ENCODE measurements at places on chromosomes 3 and 15.
A peak's percentile ranks its signal among the peaks of the same experiment; 100 is the strongest.

DNA sequence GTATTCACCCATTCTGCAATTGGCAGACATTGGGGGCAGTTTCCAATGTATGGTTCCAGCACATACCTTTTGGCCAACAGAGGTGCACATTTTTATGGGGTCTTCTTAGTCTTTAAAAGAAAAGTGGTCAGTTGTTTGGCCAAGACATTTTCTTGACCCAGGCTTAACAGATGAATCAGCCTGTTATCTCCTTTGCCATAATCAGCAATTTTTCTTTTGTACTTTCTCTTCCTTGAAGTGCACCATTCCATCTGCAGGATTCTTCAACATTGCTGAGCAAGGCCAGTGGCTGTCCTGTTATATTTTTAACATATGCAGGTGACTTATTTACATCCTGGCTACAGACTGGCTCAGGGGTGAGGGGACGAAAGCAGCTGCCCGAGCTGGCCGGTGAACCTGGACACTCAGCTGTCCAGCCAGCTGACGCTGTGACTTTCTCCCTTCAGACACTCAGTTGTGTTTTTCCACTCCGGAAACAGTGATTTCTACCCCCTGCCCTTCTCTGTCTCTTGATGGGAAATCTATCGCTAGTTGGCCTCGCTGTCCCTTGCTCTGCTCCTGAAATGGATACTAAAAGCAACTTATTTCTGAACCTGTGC is 96.5 kb upstream of the TNFAIP8L3 start:
- no peak for DNase-seq

DNA sequence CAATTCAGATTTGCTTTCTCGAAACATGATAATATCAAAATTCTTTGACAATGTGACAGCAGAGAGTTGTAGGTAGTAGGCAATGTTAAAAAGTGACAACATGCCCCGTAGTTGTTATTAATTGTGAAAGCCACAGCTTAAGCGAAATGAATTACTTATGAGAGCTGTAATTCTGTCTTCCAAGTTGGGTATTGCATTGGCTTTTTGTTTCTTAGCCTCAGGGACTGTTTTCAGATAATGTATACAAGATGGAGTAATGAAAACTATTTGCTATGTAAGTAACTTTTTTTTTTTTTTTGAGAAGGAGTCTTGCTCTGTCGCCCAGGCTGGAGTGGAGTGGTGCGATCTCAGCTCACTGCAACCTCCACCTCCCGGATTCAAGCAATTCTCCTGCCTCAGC is 43.1 kb upstream of the MAP3K13 start:
- DNase-seq: no peak

GRCh38 chr3:131361464-131362421 is 19.8 kb upstream of the NUDT16 start:
- DNase-seq: no peak

- DNase-seq: no peak
Measured at GRCh38 chr15:41746802-41747201, 27.5 kb upstream of the MAPKBP1 start.

DNA sequence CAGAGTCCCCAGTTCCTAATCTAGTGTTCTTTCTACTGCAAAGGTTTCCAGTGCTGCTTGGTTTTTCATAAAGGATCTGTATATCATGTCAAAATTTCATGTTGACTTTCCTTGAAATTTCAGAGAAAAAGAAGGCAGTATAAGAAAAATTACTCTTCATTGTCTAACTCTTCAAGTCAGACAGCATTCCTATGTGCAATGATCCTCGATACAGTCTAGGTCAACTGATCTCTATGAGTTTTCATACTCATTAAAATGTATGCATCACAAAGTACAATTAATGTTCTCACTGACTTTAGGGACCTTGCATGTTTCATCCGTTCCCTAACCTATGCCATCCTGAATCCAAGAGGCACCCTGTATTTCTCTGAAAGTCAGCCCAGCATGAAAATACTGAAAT is 317.3 kb downstream of the ZBTB20 start:
- DNase-seq: no peak

GRCh38 chr3:12655701-12656100 is 8.2 kb downstream of the RAF1 start:
- DNase-seq: no peak

DNA sequence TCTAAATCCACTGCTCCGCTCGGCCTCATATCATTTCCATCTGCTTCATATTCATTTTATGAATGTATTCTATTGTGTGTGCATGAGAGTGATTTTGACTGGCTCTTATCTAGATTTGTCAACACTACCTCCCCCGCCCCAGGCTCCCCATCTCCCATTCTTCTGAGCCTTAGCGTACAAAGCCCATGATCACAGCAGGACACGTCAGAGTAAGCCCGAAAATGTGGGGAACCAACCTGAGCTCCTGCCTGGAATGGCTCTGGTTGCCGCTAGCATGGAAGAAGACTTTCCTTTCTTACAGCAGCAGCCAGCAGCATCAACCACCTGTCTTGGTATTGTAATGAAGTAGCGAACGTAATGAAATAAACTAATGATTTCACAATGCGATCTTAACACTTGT is 61.4 kb downstream of the GABRB3 start:
- no peak for DNase-seq

GRCh38 chr3:150861851-150862250 is 43.4 kb downstream of the MINDY4B start:
- DNase-seq: no peak

- no peak for DNase-seq
Measured at GRCh38 chr3:128385080-128385832, 81.4 kb downstream of the DNAJB8 start.

DNA sequence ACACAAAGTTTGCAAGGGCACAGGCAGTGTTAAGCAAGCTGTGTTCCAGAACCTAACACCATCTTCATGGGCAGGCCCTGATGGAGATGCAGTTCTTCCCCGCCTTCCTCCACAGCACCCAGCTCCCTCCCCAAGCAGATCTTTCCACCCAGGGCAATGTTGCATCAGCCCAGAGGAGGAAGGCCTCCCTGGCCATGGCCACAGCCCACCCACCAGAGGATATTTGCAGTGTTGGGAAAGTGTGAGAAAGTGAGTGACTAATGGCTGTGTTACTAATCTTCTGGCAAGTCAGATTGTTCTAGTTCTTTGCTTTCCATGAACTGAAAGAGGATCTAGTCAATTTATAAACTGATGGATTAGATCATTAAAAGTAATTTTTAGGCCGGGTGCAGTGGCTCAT is 42.0 kb upstream of the ATP10A start:
- DNase-seq: no peak

DNA sequence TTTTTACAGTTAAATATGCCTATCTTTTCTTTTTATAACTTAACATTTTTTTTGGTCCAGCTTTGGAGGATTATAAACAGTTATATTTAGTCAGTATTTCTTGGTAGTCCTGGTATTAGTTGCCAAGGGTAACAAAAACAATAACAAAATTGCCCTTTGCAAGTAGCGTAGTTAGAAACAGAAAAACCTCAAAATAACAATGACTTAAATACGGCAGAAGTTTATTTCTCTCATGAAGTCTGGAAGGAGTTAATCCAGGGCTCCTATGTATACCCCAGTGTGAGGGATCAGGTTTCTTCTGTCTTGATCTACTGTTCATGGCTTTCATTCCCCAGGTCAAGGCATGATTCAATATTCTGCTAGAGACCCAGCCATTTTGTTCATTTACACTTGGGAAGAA is 14.1 kb upstream of the MYH15 start:
- DNase-seq: no peak

DNA sequence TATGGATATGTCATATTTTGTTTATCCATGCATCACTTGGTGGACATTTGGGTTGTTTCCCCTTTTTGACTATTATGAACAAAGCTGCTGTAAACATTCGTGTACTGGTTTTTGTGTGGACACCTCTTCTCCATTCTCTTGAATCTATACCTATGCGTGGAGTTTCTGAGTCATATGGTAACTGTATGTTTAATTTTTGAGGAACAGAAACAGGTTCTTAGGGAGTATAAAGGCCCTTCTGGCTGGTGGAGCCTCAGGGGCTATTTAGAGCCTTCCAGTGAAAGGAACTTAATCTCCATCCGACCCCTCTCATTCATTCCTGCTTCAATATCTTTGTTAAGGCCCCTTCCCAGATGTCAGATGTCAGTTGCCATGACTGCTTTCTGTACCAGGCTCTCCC is 14.1 kb upstream of the CTXND1 start:
- DNase-seq: no peak

DNA sequence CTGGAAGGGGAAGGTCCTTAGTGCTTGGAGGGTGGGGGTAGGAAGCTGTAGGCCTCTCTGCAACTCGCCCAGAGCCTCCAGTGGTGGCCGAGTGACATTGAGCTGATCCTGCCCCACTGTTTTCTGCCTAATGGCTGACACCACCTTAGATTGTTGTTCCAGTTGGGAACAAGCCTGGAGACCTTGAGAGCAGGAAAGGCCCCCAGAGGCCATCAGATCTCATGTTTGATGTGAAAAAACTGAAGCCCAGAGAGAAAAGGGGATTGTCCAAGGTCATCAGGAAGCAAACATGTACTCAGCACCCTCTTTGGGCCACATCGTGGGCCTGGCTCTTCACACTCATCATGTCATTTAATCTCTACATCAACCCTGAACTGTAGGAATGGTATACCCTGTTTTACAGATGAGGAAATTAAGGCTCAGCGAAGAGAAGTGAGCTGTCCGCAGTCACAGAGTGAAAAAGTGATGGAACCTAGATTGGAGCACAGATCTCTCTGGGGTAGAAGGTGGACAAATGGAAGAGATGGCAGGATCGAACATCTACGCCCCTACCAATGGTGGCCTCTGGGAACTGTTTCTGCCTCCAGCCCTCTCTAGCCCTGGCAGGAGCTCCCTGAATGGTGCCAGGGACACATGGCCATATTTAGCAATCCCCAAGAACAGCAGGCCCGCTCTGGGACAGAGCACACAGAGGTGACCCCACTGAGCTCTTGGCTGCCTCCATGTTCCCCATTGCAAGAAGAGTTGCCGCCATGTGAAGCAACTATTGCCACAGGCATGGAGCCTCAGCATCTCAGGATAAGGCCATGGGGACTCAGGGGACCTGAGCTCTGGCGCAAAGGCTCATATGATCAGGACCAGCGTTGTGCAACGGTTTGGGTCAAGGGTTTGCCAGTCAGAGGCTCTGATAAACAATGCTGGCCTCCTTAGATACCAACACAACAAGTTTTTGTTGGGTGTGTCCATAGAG is 31.6 kb upstream of the TSEN2 start:
- DNase-seq: no peak

DNA sequence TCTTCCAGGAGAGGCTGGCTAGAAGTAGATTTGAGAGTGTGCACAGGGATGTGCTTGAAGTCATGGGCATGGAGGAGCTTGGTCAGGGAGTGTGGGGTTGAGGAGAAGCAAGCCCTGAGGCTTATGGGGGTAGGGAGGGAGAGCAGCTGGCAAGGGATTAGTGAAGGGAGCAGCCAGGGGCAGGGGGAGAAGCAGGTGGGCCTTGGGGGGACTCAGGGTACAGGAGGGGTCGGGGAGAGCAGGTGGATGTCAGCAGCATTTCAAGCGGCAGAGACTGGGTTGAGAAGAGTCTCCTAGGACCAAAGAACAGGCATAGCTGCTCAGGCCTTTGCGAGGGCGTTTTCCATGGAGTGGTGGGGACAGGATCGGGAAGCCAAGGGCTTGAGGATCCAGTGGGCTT is 3.4 kb upstream of the LMAN1L start:
- DNase-seq: peak; percentile 76

- no peak for DNase-seq
Measured at GRCh38 chr3:71421820-71422566, 161.5 kb downstream of the FOXP1 start.

DNA sequence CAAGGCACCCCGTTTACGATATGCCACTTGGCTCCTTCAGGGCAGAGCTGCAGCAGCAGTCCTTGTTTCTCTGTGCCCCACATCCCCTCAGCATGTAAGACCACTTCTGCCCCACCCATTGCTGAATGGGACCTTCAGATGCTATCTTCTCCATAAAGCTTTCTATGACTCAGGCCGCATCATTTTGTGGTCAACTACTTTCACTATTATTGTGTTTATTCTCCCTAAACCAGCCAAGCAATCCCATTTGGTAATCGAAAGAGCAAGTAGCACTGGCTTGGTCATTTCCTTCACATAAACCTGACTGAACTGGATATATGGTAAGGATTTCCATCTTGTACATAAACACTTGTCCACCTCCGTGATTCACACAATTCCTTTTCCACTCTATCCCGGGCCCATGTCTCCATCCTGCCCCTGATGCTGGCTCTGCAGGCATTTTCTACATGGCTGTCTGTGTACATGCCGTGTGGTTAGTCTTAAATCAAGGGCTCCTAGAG is 25.7 kb downstream of the LIPC start:
- no peak for DNase-seq

DNA sequence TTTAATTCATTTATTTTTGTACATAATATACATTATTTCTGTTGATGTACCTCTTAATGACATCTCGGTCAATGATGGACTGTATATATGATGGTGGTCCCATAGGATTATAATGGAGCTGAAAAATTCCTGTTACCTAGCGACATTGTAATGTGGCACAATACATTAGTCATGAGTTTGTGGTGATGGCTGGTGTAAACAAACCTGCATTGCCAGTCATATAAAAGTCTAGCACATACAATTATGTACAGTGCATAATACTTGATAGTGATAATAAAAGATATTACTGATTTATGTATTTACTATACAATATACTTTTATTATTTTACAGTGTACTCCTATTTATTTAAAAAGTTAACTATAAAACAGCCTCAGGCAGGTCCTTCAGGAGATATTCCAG is 15.1 kb downstream of the TTC14 start:
- no peak for DNase-seq

- DNase-seq: no peak
Measured at GRCh38 chr3:34070831-34071585, 272.6 kb downstream of the PDCD6IP start.

GRCh38 chr15:53869044-53869805 is 109.0 kb upstream of the UNC13C start:
- DNase-seq: peak; percentile 24

GRCh38 chr15:75666823-75667501 is 19.2 kb downstream of the SNX33 start:
- DNase-seq: no peak

DNA sequence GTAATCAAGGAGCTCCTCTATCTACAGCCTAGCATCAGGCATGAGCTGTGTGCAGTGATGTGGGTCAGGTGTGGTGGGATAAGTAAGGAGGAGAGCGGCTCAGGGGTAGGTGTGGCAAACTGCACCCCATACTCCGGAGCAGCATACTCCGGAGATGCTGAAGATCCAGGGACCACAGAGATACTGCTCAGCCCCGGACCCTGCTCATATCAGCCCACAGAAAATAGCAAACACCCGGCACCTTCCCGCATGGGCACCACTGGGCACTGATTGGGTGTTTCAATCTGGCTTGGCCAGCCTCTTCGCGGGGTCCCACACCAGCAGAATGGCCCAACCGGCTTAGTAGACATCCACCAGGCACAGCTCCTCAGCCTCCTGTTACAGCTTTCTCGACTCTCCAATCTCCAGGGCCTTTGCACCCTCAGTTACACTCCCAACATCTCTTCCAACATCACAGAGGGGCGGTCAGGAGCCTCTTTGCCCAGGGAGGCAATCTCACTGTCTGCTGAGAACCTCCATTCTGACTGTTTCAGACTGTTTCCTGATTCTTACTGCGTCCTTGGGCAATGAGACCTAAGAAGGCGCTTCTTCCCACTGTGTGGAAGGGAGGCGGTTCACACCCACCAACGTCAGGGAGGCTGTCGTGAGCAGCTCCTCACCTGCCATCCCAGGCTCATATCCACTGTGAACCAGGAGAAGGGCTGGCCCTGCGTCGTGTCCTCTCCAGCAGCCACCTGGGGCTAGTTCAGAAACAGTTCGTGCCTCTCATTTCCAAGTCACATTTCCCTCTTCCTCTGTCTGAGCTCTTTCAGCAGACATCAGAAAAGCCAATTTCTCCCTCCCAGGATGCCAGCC is 59.8 kb downstream of the CAPN7 start:
- no peak for DNase-seq

- no peak for DNase-seq
Measured at GRCh38 chr3:189683546-189684255, 52.5 kb downstream of the TP63 start.
